ENCODE measurements at places on chromosomes 5 and 9. TPM values are rescaled to one million over a fixed set of nuclear protein-coding genes. Genes with fewer than 3 reads are reported as not detected.
A peak's percentile ranks its signal among the peaks of the same experiment; 100 is the strongest.

The FRMPD1 gene
- not detected for total RNA-seq

The TSLP gene
- not detected for total RNA-seq

The TMEM174 gene
- not detected for total RNA-seq

The SHOC1 gene
- not detected for total RNA-seq

The RNF224 gene
- total RNA-seq = not detected

The LCN2 gene
- not detected for total RNA-seq

The SLC45A2 gene
- total RNA-seq = 0.06 TPM

DNA sequence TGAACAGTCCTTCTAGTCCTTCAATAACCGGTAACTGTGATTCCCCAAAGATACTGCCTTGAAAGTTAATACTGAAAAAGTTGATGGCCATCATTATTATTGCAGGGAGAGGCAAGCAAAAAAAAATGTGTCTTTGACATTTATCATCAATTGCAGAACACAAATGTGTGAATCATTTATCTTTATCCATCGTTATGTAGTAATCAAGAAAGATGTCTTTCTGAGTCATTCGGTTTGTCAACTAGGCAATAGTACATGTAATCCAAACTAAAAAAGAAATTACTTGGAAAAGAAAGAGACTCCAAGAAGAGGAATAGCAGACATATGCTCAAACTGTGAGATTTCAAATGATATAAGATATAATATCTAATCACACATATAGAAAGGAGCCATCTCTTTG, 473.0 kb downstream of the CETN3 start:
- no peak for DNase-seq

GRCh38 chr9:68702493-68702892, 2.5 kb upstream of the PIP5K1B start:
- DNase-seq = no peak

GRCh38 chr9:17927616-17928015, 348.8 kb downstream of the SH3GL2 start:
- no peak for DNase-seq

- peak; percentile 81 for DNase-seq
Observed at GRCh38 chr5:170408226-170408625, 19.1 kb upstream of the KCNMB1 start.

- DNase-seq = no peak
Observed at GRCh38 chr9:38180656-38181055, 111.6 kb upstream of the SHB start.

DNA sequence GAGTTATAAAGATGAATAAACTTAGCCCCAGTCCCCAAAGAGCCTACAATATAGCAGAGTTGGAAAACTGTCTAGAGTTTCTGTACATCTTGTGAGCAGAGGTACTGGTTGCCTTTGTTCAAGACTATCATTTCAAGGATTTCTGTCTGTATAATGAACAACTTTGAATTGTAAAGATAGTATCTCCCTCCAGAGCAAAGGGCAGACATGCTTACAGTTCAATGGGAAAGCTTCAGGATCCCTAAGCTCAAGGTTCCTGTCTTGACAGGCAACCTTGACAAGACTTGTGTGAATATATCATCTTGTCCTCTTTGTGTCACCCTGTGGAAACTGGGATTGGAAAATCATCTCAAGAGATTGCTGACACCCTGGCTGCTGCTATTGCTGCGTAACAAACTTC, 242.8 kb upstream of the VLDLR start:
- DNase-seq = no peak

DNA sequence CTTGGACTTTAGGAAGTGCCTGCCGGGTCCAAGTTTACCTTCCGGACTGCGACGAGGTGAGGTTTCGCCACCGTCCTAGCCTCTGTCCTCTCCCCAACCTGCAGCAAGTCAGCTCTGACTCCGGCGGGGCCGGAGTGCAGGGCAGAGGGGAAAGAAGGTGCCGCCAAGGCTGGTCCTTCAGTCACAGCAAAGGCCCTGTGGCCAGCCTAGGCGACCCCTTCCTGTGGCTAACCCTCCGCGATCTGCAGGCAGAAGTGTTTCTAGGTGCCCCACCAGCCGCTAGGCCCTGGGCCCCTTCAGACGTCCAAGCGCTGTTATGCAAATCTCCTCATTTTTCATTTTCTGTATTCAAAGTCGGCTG, 11.1 kb upstream of the NKX2-5 start:
- no peak for DNase-seq

DNA sequence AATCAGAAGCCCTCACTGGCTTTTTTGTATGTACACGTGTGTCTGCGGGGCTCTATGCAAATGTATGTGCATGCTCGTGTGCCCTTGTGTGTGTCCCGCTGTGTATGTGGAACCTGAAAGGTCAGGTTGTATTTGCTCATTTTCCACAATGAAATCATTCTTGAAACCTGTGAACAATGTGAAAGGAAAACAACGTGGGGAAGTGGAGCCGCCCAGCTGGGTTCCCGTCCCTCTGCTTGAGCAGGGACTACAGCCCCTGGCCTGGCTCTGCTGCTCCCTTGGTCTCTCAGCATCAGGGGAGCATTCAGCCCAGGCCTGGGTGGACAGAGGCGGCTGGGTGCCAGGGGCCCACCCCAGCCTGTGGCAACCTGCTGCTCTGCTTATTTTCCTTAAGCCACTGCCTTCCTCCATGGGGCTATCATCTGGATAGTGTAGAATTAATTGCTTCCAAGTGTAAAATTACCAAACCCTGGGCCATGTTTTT, 3.0 kb downstream of the ECSCR start:
- no peak for DNase-seq

- DNase-seq = no peak
Observed at GRCh38 chr5:149961186-149961685, 678 bp downstream of the SLC26A2 start.

- DNase-seq = no peak
Observed at GRCh38 chr9:132518626-132519025, 63.8 kb upstream of the BARHL1 start.

GRCh38 chr9:38336341-38336740, 56.2 kb upstream of the ALDH1B1 start:
- no peak for DNase-seq

GRCh38 chr9:96061293-96061987, 185.9 kb downstream of the ERCC6L2 start:
- peak; percentile 50 for DNase-seq

GRCh38 chr9:249025-249424, 34.4 kb downstream of the DOCK8 start:
- DNase-seq = no peak

DNA sequence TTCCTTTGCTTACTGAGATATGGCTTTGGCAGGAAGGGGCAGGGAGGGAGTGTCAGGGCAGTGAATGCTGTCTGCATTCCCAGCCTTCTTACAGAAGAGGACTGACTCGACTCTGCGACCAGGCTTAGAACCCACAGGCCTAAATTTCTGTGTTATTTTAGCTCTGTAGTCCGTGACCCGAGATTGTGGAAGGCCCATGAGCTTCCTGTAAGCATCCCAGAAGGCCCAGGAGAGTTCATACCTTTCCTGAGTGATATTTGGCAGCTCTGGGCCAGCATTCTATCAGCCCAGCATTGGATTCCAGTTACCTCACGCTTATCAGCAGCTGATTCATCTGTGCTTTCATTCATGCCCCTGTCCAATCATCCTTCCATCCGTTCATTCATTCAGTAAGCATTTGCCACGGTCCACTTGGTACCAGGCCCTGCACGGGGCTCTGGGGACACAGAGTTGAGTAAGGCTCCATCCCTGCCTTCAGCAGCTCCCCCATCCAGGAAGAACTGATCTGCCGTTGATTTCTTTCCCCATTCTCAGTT, 28.2 kb upstream of the RPL26L1 start:
- DNase-seq = no peak

Measured in neural progenitor cell (in vitro differentiated cells).